Stimulated activated CD8-positive, alpha-beta memory T cell treated with anti-CD3 and anti-CD28 coated beads, Interleukin-7, amount 100 ng/mL, for 48 hours (primary cell): ENCODE measurements at places on chromosomes 5 and 9.

DNA sequence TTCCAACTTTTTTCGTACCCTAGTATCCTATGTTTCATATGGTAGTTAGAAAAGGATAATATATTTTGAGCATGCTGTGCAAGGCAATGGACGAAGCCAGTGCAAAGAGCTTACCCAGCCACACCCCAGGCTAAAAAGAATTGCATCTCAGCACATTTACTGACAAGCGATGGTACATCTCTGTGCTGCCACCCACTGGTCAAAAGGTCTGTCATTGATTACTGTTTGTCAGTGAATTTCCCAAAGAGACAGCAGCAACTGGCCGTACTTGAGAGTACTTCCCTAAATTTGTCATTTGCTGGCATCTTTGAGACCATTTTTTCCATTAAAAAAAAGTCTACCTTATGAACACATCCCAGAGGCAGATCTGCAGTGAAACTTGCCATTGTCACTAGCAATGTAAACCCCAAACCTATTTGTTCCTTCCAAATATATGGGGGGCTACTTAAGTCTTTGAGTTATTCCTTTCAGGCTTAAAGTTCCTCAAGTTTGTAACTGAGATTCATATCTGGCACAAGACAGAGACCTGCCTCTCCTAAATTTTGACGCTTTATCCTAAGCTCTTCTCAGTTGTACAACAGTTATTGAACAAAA lies 184.3 kb downstream of the CTNND2 start:
- no peak for DNase-seq

DNA sequence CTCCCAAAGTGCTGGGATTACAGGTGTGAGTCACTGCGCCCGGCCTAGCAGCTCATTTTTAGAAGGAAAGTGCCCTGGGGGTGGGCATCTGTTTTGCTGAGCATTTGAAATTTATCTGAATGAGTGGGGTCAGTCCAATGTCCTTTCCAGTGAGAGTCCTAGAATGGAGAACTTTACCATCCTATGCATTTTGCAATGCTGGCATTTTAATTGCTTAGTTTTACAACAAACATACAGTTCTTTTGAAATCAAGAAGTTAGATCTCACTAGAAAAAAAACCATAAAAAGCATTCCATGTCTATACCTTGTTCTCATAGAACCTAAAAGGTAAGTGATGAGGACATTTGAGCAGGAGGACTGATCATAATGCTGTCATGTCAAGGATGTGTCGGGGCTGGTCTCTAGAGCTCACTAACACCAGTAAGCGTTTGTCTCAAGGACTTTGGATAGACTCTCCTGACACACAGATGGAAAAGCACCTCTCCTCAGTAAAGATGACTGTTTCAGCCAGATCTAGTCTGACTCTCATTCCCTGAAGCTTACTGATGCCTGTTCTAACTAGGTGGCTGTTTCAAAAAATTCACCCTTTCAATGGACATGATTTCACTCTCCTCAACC lies 83.9 kb downstream of the DCP2 start:
- DNase-seq = no peak

GRCh38 chr5:57207681-57208080 lies 33.8 kb downstream of the GPBP1 start:
- DNase-seq = no peak

DNA sequence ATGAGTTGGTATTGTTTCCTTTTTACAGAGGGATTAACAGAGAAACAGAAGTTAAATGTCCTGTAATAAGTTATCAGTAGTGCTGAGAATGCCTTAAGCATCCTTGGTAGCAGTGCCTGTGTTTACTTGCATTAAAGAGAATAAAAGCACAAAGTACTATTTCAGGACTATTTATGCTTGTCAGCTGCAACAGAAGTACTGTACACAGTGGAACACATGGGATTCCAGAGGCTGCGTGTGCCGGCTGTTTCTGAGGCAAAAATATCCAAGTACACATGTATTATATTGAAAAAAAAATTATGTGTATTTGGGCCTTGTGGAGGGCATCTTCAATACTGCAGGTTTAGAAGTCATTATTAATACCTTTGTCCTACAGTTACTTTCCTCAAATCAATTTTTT lies 58.2 kb upstream of the ACTBL2 start:
- DNase-seq = no peak

GRCh38 chr9:29214154-29214689 lies 1640.9 kb upstream of the C9orf72 start:
- no peak for DNase-seq

DNA sequence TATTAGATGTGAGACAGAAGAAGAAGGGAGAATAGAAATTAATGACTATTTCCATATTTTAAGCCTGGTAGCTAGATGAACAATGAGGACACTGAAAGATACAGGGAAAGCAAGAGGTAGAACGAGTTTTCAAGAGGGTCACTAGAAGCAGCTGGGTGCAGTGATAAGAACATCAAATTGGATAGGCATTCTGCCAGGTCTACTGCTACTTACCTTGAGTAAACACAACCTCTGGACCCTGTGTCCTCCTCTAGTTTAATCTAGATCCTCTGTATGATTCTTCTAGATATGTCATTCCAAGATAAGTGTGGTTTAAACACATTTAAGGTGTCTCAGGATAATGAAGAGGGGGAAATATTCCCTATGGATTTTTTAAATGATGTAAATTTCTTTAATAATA lies 31.2 kb downstream of the OTP start:
- no peak for DNase-seq

GRCh38 chr5:12023614-12024241 lies 119.5 kb upstream of the CTNND2 start:
- no peak for DNase-seq

DNA sequence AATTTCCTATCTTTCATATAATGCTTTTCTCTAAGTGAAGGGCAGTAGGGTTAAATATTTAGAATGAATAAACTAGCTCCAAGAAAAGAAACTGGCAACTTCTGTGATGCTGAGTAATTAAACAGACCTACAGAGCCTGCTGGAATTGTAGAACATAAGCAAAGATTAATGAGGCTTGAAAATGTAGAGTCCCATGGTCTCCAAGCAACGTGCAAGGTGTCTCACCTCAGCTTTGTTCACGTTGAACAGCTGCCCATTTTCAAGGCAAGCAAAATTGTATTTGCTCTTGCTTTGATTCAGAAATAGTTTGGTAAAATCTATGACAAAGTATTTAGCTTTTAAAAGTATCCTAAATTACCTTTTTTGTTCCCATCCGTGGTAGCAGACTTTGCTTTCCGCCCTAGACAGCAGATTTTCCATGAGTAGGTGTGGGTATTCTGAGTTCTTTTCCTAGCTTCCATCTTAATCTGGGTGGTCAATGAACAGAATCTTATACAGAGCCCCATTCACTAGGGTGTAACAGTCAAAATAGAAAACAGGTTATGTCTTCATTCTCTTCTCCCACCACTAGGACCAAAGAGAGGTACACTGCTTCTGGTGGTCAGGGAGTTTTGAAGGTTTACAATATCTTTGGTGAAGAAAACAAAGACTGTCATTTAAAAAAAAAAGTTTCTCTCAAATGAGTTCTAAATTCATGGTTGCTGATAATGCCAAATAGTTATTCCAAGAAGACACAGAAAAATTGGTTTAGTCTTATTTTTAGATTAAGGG lies 52.1 kb upstream of the TYRP1 start:
- no peak for DNase-seq

DNA sequence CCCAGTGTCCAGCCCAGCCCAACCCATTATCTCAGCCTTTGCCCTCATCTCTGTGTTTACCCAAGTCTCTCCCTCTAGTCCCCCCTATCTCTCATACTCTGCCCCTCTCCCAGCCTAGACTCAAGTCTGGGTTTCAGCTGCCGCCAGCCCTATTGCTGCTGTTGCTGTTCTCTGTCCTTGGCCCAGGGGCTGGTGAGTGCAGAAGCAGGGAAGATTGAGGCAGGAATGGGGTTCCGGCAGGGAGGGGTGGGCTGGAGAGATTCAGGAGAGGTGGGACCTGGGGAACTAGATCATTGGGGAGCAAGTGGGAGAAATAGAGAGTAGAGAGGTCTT lies 702 bp downstream of the TMEM8B start:
- no peak for DNase-seq

- DNase-seq = no peak
These were observed 3.2 kb downstream of the SLC22A4 start for GRCh38 chr5:132297211-132297940.

DNA sequence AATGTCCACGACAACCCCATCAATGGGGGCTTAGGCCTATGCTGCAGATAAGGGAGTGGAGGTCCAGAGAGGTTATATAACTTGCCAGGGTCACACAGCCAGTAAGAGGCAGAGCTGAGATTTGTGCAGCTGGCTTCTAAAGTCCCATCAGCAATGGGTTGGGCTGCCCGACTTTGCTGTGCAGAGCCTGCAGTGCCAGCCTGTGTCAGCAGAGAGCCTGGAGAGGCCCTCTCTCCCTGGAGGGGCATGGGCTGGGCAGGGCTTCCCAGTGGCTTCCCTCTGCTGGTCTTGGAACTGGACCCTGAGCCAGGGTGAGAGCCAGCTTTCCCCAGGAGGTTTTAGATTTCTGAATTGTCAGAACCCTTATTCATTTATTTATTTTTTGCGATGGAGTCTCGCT lies 77.2 kb upstream of the RAPGEF1 start:
- DNase-seq = no peak

DNA sequence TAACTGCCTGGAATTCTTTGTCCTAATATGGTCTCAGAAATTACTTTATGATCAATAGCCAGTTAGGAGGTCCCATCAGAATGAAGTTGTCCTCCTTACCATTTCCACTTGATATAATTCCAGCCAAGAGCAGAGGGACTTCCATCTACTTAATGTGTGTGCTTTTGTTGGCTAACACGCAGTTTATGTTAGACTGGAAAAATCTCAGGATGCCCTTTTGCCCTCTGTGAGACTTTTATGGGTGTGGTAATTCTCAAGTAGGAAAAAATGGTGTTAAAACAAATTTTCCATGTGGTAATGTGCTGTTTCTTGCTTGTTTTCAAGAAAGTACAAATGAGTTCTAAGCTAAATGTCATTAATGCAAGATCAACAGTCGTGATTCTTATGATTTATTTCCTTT lies 327.1 kb downstream of the MTRR start:
- DNase-seq = no peak
